ENCODE measurements at places on chromosomes 2 and 18.

DNA sequence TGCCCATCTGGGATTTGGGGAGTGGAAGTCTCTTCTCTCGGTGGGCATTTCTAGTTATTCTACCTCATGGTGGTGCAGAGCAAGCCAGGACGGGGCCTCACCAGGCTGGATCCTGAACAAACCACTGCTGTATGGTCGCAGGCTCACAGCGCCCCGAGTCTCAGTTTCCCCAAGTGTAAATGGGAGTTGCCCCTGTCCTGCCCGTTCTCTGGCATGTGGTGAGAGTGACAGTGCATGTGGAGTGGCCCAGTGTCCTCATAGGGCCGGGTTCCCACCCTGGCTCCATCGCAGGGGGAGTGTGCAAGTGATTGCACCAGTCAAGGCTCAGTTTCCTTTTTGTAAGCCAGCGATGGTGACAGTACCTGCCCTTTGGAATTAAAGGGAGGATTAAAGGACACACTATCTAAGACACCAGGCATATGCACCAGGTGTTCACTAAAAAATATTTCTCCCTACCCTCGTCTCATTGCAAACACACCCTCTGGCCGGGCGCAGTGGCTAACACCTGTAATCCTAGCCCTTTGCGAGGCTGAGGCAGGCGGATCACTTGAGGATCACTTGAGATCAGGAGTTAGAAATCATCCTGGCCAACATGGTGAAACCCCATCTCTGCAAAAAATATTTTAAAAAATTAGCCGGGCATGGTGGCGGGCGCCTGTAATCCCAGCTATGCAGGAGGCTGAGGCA, 173.3 kb upstream of the MYCN start:
- no peak for DNase-seq

GRCh38 chr2:109638795-109639194, 24.6 kb downstream of the SOWAHC start:
- DNase-seq, result no peak

DNA sequence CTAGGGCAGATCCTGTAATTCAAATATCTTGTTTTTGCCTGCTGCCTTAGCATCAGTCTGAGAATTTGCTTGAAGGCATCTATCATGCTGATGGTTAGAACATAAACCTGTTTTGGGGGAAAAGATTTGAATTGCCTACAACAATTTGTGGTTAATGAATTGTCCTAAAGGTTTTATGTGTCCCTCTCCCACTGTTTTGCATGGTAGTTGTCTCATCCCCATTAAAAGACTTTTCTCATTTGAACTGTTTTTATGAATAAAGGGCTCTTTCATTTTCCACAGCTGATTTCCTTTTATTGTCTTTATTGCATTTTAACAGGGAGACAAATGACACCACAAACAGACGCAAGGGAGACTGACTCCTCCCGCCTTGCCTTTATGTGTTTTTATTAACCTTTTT, 275.6 kb downstream of the PIK3C3 start:
- DNase-seq, result no peak

DNA sequence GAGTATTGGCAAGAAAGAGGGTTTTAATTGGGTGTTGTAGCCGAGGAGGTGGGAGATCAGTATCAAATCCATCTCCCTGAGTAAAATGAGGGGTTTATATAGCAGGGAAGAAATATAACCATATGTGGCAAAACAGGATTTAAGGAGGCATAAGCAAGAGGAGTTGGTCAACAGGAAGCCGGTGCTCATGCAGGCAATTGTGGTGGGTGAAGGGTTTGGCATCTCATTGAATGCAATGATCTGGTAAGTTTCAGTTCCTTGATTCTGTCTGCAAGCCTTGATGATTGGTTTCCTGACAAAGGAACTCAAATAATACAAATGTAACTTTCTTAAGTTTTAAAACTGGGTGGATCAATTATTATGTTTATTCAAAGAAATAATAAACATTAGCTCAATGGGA, 564.4 kb upstream of the LINC00305 start:
- DNase-seq, result no peak

GRCh38 chr2:221655300-221655699, 83.2 kb upstream of the EPHA4 start:
- DNase-seq, result no peak

DNA sequence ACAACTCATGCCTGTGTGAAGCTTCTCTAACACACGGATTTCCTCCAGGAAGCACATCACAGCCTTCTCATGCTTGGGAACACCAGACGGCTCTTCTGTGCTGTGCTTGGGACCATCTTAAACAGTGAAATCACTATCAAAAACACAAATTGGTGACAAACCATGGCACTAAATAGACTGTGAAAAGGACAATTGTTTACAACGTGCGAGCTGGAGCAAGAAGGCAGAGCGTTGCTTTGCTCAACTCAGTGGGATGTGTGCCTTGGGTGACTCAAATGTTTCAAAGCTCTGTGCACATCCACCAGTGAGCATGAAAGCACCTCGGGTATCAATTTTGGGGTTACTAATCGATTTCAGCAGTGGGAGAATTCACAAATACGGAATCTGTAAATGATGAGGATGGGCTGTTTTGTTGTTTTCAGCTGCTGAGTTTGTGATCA, 182.4 kb upstream of the ARL4C start:
- no peak for DNase-seq

- no peak for DNase-seq
Observed at GRCh38 chr2:232887171-232887850, 17.2 kb downstream of the SNORC start.

GRCh38 chr2:139495851-139496250, 715.7 kb upstream of the NXPH2 start:
- no peak for DNase-seq

- no peak for DNase-seq
Observed at GRCh38 chr18:69282371-69282770, 118.3 kb upstream of the DOK6 start.

DNA sequence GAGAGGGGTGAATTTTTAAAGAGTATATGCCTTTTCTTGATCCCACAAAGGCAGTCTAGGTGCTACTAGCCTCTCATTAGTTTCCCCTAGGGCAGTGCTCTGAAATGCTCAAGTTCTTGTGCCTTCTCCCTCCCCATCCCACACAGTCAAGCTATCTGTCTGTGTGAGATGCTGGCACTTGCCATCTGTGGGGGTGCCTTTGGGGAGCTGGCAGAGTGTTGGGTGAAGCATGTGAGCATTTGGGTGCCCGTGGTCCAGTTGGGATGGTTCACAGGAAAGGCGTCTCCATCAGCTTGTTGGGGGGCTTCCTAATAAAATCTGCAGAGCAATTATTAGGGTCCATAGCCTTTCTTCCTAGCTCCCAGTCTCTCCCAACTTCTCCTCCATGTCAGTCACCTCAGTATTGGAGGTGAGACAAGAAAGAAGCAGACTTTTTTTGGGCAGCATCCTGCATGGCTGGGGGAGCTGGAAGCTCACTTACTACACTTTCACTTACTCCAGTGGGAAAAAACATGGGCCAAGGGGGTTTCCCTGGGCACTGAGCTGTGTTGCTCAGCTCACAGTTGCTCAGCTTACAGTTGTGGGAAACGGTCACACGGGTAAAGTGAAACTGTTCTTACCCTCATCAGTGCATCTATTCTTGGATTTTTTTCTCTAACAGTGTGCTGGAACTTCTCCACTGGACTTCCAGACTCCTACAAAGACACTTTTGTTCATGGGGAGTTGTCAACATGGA, 29.3 kb downstream of the COLEC11 start:
- no peak for DNase-seq

GRCh38 chr2:16774980-16775898, 109.6 kb upstream of the CYRIA start:
- peak; percentile 7 for DNase-seq

- no peak for DNase-seq
Observed at GRCh38 chr2:225040142-225040541, 2.1 kb downstream of the DOCK10 start.

DNA sequence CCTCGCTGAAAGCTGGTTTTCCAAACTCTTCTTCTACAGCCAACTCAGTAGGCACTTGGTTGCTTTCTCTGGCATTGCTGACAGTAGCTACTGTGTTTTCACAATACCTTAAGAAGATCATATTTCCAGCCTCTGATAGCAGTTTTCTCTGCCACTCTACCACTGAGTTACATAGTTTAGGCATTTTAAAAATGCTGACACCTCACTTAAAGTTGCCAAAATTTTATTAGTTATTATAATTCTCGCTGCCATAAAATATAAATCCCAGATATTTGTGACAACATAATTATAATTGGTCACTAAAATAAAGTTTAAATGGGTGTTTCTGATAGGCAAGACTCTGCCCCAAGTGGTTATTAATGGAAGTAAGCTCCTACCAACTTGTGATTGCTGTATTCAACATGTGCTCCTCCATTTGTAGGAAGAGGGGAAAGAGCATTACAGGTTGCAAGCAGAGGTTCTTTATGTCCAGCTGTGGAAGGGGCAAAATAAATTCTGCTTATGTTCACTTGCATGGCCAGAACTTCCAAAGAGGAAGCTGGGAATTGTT, 1202.8 kb downstream of the CNTNAP5 start:
- DNase-seq, result no peak

GRCh38 chr2:95722131-95722697, 130.4 kb downstream of the TRIM43 start:
- no peak for DNase-seq

GRCh38 chr2:151878655-151879563, 50.7 kb upstream of the ARL5A start:
- no peak for DNase-seq

- DNase-seq, result no peak
Observed at GRCh38 chr2:174172802-174173355, 75.5 kb downstream of the OLA1 start.

DNA sequence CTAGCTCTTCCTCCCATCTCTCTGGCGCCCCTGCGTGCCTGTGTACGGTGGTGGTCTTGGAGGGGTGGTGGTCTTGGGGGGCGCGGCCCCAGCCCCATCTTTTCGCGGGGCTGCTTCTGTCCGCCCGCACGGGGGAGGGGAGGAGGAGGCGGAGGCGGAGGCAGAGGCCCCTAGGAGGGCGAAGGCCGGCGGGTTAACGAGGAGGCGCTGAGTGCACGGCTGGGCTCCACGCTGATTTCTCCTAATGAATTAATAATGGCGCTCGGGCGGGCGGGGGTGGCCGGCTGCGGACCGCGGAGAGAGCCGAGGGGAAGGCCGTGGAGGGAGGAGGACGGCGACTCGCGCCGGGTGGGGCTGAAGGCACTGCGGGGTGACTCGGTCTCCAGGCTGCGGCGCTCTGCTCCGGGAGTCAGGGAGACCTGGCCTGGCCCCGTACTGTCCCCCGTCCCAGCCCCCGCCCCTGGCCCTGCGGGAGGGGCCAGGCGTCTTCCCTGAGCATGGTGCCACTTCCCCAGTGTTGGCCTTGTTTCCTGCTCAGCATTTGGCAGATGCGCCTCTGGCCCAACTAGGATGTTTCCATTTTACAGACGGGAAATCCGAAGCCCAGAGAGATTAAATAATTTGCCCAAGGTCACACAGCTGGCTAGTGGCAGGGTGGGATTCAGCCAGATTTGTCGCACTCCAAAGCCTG, 6.0 kb downstream of the GAREM2 start:
- DNase-seq, result no peak

- DNase-seq, result no peak
Observed at GRCh38 chr2:141942006-141942789, 188.6 kb downstream of the LRP1B start.

DNA sequence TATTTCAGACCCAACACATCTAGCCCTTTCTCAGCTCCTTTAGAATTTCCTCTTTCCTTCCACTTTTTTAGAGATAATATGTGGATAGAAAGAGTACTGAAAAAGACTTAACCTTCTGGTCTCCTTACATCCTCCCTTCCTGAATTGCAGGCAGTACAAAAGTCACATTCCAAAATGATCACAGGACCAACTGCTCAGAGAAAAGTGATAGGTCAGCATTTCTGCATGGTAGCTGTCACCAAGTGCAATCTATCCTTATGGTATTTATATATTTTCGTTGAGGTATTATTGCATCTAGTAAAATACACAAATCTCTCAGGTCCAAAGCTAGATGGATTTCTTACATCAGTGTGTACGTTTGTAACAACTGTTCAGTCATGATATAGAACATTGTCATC, 427.5 kb downstream of the LPIN1 start:
- DNase-seq, result no peak

DNA sequence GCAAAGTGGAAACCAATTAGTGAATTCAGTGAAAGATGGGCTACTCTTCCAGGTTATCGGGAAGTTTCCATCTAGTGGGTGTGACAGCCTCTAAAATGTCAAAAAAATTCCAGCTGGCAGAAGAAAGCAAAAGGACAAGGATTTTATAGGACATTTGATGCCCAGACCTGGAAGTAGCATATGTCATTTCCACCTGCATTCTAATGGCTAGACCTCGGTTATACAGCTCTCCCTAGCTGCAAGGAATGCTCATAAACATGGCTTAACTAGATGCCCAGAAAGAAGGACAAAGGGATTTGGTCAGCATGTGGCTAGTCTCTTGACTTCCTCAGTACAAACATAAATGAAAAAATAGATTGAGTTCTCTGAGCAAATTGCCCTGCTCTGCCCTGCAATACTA, 215.4 kb downstream of the NYAP2 start:
- DNase-seq, result no peak

DNA sequence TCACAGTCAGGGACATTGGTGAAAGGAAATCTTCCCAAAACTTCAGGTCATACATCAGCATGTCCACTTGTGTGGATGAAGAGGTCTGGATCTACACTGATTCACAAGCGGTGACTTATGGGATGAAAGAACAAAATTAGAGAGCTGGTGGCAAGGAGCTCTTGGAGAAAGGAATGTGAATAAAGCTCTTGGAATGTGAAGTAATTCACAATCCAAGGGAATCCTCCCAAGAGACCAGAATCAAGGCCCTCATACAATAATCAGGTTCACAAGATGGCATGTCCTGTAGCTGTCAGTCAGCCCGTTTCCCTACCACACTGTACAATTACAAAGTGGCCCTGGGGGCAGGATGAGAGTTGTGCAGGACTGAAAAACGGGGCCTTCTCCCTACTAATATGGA, 96.2 kb downstream of the MRPS9 start:
- DNase-seq, result no peak

GRCh38 chr2:216633616-216634369, 573 bp downstream of the IGFBP2 start:
- DNase-seq, result no peak

DNA sequence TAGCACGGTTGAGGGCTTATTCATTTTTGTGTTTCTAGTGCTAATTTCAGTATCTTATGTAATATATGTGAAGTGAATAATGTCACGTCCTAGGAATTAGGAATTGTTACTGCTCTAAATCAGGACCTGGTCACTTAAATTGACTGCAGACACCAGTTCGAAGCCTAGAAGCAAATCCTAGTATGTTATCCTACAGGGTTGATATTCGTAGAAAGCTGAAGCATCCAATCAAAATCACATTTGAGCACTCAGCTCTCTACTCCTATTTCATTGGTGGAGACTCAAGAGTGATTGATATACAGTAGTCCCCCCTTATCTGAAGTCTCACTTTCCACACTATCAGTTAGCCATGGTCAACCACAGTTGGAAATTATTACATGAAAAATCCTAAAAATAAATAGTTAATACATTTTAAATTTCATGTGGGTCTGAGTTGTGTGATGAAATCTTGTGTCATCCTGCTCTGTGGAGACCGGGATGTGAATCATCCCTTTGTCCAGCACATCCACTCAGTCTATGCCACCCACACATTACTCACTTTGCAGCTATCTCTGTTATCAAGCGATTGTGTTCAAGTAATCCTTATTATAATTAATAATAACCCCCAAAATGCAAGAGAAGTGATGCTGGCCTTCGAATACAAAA, 35.2 kb upstream of the SCN9A start:
- DNase-seq, result peak; percentile 92
